H7 (cell line): ENCODE measurements at places on chromosomes 11 and 22. TPM values are rescaled to one million over a fixed set of nuclear protein-coding genes. Genes with fewer than 3 reads are reported as not detected.

The RAB39A gene
- 5.2 and 7.2 TPM in 2 replicates for total RNA-seq

The SLC29A2 gene
- 23.8 and 32.1 TPM in 2 replicates for total RNA-seq

The KCTD14 gene
- total RNA-seq = 13.3 and 17.1 TPM in 2 replicates

The TPP1 gene
- 13.9 and 17.1 TPM in 2 replicates for total RNA-seq

The OR5B21 gene
- not detected in 2 replicates for total RNA-seq

The TUBA8 gene
- 0.92 and 2.7 TPM in 2 replicates for total RNA-seq

The LTBP3 gene
- 3.9 and 5.7 TPM in 2 replicates for total RNA-seq

The PLAAT2 gene
- not detected in 2 replicates for total RNA-seq

DNA sequence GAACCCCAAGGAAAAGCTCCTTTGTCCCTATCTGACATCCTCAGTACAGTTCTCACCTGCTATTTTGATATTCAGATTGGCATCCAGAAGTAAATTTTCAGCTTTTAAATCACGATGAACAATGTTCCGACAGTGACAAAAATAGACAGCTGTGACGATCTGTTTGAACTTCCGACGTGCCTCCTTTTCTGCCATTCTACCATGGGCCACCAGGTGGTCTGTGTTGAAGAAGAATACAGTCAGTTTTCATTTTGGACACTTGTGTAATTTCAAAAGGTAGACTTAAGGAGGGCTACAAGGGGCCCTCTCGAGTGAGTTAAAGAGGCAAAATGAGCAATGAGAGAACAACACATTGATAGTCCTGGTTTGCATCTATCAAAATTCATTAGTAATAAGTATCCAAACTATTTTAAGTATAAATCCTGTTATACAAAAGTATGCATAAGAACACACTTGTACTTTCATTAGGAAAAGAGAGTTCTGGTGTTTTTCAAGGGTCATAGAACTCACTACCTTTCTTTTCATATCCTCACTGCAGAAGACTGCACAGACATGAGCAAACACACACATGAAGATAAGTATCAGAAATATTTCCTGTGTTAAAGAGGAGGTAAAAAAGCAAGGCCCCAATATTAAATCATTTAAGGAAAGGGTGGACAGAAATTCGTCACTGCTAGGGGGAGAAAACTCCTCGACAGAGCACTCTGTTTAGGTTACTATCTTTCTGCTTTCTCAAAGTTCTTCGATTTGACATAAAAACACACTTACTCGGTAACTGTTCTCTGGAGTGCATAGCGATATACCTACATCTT lies 89.9 kb upstream of the APOA1 start:
- DNase-seq = no peak

DNA sequence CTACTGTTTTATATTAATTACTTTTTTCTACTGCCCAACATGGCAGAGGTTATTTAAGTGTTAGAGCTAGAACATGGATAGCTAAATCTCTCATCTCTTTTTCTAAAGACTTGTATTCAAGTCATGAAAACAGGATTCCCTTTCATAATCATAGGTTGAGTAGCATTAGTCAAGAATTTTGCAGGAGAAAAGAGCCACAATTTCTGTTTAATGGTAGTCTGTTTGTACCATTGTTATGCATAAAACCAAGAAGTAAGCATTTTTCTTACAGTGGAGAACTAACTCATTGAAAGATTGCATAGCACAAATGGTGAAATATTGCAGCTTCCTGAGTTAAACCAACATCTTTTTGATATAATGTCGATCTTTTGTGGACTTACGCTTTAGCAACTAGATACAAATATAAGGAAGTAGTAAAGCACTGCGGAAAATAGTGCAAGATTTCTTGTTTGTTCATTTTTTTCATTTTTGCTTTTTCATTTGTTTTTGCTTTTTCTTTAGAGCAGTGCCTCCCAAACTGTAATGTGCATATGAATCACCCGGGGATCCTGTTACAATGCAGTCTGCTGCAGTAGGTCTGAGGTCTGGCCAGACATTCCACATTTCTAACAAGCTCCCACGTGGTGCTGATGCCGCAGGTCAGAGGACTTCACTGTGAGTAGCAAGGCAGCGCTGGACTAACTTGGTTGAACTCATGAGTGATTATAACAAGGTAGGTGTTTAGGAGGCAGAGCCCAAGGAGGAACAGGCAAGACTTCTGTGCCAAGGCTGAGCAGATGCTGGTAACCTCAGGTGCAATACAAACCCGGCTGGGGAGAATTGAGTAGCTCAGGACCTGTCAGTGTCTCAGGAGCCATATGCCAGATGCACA lies 4.6 kb downstream of the ETS1 start:
- DNase-seq = peak; percentile 60

GRCh38 chr22:49093192-49093880 lies 734.3 kb downstream of the BRD1 start:
- no peak for DNase-seq

GRCh38 chr11:9302448-9302847 lies 11.9 kb downstream of the TMEM41B start:
- DNase-seq = no peak

GRCh38 chr22:30393885-30394284 lies 2.9 kb upstream of the SEC14L2 start:
- peak; percentile 18 for DNase-seq

- DNase-seq = no peak
These were observed 3.2 kb downstream of the GLB1L2 start for GRCh38 chr11:134334796-134335571.

DNA sequence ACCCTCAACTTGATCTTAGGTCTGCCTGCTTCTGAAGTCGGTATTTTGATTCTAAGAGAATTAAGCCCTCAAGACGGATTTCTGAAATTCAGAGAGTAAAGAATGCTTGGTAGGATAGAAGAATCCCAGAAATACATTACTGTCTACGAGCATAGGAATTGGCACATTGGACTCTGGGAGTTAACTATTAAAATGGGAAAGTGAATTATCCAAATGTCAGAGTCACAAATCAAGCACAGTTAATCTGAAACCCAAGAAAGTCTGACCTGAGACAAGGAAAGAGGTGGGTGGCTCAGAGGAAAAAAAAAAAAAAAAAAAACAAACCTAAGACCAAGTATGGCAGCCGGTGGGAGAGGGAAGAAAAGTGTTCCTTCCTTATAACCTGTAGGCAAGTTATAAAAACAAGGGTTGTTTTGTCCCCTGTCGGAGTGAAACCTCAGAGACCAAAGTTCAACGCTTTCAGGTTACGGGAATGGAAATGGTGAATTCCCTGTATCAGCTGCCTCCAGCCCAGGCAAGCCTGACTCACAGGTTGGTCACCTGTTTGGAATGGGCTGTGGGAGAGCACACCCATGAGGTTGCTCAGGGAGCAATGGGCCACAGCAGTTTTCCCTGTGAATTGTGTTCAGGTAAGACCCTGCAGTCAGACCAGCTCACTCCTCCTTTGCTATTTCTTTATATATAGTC lies 139.0 kb downstream of the ETS1 start:
- DNase-seq = peak; percentile 38

DNA sequence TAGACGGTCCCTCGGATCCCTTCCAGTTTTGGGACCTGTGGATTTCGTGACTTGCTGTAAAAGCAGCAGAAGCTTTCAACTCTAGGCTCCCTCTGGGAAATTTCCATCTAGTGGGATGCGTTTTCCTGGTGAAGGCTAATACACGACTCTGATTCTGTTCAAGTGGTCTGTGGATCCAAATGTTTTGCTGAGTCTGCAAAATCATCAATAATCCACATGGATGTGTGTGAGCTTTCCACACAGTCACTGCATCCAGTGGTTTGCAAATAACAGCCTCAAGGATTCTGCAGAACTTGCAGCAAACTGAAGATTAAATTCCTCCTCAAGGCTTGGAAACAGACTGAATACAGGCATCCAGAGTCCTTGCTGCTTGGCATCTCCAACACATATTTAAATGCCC lies 12.2 kb upstream of the DDB2 start:
- DNase-seq = no peak

DNA sequence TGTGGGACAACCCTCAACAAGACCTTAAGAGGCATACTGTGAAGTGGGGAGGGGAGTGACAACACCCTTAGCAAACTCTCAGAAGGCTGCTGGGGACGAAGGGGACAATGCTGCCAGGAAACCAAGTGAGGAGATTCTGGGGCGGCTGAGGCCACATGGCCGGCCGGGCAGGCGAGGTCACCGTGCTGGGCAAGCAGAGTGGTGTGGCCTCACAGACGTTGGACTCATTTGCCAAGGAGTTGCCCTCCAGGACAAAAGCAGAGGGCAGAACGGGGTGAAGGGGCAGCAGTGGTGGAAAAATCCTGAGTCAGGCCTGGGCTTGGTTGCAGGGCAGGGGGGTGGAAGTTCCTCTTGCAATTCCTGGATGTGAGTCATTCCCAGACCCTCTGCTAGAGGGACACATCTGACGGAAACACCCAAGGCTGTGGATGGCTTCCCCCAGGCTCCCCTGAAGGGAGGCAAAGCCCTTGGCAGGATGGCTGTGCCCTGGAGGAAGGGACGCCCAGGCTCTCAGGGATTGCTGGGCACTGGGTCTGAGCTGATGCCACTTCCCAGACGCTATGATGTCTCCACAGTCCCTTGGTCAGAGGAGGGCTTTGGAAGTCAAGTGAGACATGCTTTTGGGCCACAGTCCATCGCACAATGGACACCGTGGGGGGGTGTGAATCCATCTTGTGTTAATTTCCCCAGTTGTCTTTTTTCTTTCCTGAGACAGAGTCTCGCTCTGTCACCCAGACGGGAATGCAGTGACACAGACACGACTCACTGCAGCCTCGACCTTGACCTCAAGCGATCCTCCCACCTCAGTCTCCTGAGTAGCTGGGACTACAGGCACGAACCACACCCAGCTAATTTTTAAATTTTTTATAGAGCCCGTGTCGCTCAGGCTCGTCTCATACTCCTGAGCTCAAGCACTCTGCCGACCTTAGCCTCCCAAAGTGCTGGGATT lies 16.2 kb upstream of the SHANK3 start:
- peak; percentile 50 for DNase-seq

DNA sequence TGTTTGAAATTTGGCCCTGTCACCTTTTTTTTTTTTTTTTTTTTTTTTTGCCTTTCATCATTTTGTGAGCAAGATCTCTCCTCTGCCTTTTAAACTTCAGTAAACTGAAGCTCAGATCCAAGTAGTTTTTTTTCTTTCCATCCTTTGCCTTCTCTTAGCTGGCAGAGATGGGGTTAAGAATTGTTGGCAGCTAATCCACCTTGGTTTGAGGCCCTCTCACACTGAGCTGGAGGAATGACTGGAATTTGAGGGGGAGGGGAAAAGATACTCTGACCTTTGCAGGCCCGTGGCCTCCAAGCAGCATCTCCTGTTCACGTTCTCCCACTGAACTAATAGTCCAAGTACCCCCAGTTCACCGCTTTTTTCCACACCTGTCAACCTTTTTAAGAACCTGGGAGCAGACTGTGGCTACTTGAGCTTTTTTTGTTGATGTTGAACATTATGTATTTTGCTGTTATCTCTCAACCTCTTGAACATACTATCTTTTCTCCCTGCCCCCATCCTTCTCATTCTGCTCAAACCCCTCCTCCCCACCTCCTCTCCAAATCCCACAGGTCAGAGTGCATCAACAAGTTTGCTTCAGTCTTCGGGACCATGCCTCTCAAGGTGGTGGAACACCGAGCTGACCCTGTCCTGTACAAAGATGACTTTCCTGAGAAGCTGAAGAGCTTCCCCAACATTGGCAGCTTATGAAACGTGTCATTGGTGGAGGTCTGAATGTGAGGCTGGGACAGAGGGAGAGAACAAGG lies 66.2 kb downstream of the ALX4 start:
- peak; percentile 70 for DNase-seq

DNA sequence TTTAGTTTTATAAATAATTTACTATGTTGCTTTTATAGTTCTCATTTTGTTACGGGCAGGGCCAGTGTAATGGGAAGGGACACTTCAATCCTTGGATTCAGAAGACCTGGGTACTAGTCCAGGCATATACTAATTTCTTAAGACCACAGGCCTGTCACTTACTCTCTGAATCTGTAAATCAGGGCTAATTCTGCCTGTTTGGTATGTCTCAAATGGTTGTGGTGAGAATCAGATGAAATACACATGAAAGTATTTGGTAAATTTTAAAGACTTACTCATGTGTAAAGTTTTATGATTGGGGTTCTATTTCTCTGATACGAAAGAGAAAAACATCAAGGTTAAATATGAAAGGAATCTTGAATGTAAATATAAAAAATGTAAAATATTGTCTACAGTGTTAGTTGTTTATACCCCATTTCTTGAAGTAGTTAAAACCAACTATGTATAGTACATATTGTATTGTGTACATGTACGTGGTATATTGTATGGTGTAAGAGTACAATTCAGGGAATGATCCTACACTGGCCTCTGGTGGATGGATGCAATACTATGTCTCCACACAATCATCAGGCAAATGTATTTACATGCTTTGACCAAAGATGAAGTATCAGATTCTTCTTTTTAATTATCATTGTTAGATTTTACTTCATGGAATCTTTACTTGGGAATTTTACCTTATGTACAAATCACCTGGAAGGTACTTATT lies 24.5 kb upstream of the RAG2 start:
- no peak for DNase-seq

GRCh38 chr22:29469755-29470154 lies 10.3 kb upstream of the NEFH start:
- DNase-seq = peak; percentile 64

DNA sequence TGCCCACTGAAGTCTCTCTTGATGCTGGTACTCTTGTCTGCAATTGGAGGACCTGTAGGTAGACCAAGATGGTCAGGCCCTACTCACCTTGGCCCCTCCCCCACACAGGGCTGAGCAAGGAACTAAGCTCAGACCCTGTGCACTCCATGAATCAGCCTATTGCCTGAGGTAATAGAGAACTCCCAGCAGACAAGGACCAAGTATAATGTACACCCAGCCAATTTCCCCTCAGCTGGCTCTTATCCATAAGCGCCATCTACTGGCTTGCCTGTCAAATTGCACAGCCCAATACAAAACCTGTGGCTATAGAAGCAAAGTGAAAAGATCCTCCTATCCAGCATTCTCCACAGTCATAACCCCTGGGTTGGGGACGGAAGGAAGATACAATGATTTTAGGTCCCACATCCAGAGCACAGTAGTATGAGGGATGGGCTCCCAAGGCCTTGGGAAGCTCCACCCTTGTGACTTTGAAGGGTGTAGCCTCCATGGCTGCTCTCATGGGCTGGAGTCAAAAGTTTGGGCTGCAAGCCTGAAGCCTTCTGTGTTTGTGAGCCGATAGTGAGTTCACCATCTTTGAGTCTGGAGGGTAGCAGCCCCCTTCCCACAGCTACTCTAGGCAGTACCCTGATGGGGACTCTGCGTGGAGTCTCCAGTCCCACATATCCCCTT lies 56.0 kb downstream of the GLYATL2 start:
- DNase-seq = peak; percentile 19

GRCh38 chr11:105693075-105693759 lies 83.3 kb downstream of the GRIA4 start:
- no peak for DNase-seq

- no peak for DNase-seq
These were observed 39.4 kb downstream of the DGCR2 start for GRCh38 chr22:19082793-19083192.

DNA sequence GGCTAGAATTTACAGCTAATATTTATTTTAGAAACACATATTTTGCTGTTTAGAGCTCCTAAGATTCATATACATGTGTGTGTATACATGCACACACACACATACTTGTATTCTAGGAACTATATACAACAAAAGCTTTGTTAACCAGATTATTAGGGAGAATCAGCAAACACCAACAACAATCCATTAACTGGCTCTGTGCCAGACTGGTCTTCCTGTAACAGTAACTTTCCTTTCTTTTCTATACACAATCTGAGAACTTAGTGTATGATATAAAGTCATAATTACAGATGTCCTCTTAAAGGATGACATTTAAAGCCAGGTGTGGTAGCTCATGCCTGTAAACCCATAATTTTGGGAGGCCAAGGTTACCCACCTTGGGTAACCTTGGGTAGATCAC lies 49.5 kb upstream of the CLNS1A start:
- DNase-seq = no peak
